Activated naive CD4-positive, alpha-beta T cell (primary cell): ENCODE measurements at places on chromosomes 7 and 10.

DNA sequence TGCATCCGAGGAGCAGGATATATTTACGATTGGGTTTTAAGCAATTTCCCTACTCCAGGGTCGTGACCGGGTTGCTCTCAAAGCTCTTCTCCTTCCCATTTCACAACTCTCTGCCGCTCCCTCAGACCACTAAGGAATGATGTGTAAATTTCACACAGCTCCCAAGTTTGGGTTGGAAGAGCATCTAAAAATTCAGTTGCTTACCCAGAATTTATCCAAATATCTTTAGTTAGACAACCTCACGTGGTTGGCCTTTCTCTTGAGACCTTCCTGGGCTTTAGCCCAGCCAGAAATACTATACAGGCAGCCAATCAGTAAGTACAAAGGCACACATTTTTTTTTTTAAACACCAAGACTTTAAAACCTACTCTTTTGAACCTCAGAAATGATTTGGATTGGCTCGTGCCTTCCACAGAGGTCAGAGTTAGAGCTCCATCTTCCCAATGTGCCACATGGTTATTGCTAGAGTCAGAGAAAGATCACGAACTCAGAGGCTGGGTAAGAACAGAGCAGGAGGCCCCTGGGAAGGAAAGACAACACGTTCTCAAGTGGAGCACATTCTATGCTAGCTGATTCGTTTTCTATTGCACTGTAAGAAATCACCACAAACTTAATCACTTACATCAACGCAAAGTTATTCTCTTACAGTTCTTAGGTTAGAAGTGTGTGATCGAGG lies 335.4 kb upstream of the MGMT start:
- no peak for DNase-seq

- DNase-seq, result no peak
These were observed 292.0 kb downstream of the CCDC3 start for GRCh38 chr10:12709521-12709963.

- no peak for DNase-seq
These were observed 78.7 kb downstream of the ARHGAP22 start for GRCh38 chr10:48526011-48526821.

- DNase-seq, result no peak
These were observed 8.7 kb upstream of the BAMBI start for GRCh38 chr10:28668363-28669226.
